IPS DF 19.7 (cell line): ENCODE measurements at places on chromosomes 2 and 18.

DNA sequence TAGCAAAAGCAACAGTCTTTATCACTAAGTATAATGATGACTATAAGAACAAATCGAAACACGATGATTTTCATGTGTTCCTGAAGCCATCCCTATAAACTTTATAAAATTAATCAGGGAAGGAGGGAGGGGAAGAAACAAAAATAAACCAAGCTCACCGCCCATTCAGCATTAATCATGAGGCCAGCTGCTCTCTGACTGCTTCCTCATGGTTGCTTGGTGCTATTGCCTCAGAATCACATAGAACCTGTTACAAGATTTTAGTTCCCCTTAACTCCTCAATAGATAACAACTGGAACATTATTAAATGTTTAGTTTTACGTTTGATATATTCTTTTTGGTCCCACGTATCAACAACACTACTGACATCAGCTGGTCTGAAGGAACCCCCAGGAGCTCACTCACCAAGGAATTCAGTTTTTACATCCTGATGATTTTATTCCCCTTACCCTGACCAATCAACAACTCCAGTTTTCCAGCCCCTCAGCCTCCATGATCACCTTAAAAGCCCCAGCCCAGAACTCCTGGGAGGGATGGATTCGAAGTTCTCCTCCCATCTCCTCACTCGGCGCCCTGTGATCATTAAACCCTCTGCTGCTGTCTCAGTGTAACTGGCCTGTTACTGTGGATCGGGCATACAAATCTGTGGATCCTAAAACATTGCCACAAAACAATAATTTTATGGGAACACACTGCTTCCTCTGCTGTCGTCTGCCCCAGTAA, 10.6 kb upstream of the HNRNPLL start:
- no peak for DNase-seq

GRCh38 chr18:80044072-80044471, 9.8 kb downstream of the RBFA start:
- no peak for DNase-seq

DNA sequence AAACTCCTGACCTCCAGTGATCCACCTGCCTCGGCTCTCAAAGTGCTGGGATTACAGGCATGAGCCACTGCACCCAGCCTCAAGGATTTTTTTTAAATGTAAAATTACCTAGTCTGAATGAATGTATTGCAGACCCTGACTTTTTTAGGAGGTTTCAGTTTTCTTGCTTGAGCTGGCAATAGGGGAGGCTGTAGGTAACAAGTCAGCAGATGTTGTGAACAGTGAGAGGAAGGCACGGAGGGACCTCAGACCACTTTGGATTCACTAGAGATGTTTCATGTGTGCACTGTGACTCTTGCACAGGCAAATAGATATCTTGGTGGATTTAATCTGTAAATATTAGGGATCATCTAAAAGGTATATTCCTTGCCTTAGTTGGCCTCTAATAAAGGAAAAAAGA, 6.4 kb downstream of the NDUFV2 start:
- DNase-seq, result no peak

DNA sequence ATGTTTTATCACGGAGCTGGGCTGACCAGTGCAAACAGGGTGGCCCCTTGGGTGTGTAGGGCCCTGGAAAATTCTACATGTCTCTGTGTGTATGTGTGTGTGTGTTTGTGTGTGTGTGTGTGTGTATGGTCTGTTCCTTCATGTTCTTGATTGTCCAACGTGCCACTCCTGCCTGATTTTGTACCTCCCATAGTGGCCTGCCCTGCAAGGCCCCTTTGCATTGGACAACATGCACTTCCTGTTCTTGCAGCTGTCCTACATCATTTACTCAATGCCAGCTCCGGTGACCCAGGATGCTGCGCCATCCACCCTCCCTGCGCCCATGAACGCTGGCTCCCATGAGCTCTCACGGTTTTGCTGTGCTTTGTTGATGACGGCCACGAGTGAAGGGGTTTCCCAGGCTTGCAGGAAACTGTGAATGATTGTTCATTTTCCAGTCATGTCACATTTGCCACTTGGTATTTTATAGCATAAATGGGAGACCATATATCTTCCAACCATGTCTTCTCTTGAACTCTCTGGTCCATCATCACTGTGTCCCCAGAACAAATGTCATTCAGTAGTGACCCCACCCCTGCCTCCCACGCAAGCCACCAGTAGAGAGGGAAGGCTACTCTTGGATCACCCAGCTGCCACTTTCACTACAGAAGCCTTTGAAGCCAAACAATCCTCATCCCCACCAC, 69.7 kb upstream of the NCK2 start:
- DNase-seq, result no peak

DNA sequence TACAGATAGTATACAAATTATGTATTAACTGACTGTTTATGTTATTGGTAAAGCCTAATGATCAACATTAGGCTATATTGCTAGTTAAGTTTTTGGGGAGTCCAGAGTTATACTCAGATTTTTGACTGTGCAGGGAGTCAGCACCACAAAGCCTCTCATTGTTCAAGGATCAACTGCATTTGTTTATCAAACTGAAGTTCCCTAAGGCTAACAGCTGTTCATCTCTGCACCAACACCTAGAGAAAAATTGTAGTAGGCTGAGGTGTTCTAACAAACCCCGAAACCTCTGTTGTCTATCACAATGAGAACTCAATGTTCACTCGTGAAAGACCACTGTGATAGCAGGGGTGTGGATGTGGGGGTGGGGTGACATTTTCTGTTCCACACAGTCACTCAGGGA, 97.7 kb downstream of the HNMT start:
- DNase-seq, result no peak

GRCh38 chr2:46888421-46888952, 27.1 kb downstream of the MCFD2 start:
- no peak for DNase-seq

- DNase-seq, result no peak
These were observed 270.7 kb upstream of the KLHL29 start for GRCh38 chr2:23114299-23114698.

GRCh38 chr2:130241041-130241707, 42.9 kb upstream of the TUBA3E start:
- no peak for DNase-seq

DNA sequence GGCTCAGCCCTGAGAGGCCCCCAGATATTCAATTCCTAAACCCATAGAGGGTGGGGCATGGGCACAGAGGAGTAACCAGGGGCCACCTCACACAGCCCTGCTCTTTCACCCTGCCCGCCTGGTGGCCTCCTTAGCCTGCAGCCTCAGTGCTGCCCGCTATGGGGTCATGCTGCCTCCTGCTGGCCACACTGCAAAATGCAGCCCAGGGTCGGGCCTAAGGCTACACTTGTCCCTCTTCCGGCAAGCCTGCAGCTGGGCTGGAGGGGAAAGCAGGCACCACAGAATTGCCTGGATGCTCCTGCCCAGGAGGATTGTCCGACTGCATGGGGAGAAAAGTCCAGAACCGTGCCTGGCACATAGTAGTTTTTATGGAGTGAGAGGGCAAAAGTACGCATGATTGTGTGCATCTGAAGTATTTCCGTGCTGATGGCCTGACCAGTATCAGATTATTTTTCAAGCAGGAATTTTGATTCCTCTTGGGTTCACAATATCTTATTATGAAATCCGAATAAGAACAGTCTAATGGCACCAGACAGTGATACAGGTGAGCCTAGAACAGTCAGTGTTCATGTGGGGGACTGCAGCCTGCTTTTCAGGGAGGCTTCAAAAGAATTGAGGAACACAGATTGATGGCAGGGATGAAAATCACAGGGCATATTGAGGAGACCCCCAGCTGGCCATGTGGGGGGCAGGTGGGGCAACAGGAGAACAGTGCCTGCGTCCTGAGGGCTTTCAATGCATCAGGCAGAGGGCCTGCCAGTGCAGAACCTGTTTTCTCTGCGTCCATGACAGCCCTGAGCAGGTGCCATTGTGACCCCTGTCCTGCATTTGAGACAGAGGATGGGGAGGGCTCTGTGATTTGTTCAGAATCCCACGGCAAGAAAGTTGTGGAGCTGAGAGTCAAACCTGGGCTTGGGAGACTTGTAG, 51.2 kb upstream of the ALPP start:
- DNase-seq, result no peak
